NCI-H2227 treated with DMSO at 0.1 percent for 48 hours (cell line): ENCODE measurements at places on chromosomes 6 and 20.

GRCh38 chr6:100001915-100002388 is 7.9 kb upstream of the MCHR2 start:
- peak; percentile 35 for DNase-seq

GRCh38 chr6:100426744-100427338 is 37.9 kb downstream of the SIM1 start:
- no peak for DNase-seq

DNA sequence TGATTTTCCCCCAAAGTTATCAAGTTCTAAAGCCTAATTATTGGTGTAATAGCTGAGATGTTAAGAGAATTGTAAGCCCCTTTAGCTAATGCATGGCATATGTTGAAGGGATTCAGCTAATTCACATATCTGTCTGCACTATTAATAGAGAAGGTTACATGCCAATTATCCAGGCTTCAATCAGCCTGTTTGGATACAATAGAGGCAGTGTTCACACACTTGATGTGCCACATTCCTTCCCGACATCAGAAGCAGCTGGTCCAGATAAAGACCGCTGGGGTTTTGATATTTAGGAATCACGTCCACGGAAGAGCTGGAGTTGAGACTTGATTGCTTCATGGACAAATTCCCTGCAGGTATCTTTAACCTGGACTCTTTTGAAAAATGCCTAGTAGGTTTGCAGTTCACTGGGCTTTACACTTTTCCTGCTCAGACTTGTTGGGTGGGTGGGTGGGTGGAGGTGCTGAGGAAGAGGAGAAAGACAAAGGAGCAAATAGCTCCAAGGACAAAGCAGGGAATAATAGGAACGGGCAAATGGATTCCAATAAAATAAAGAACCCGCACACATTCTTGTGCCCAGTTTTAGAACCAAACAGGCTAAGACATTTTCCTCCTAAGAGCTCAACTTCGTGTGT is 142.6 kb upstream of the ZNF217 start:
- DNase-seq, result no peak

GRCh38 chr6:30743099-30744053 is 889 bp upstream of the FLOT1 start:
- DNase-seq, result no peak

DNA sequence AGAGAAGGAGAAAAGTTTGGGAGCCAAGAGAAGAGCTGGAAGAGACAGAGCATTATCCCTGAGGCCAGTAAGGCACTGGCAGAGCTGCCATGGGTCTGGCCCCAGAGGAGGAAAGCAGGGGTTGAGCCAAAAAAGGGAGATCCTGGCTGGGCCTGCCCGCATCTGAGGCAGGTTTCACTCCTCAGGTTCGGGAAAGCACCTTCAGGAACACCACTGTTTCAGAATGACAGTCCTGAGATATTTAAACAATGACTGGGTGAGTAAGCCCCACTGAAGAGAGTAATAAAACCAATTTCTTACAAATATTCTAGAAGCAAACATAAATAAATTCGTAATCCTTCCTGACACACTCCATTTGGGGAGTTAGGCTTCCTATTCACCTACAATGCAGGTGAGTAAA is 152.2 kb downstream of the BACH2 start:
- DNase-seq, result no peak

DNA sequence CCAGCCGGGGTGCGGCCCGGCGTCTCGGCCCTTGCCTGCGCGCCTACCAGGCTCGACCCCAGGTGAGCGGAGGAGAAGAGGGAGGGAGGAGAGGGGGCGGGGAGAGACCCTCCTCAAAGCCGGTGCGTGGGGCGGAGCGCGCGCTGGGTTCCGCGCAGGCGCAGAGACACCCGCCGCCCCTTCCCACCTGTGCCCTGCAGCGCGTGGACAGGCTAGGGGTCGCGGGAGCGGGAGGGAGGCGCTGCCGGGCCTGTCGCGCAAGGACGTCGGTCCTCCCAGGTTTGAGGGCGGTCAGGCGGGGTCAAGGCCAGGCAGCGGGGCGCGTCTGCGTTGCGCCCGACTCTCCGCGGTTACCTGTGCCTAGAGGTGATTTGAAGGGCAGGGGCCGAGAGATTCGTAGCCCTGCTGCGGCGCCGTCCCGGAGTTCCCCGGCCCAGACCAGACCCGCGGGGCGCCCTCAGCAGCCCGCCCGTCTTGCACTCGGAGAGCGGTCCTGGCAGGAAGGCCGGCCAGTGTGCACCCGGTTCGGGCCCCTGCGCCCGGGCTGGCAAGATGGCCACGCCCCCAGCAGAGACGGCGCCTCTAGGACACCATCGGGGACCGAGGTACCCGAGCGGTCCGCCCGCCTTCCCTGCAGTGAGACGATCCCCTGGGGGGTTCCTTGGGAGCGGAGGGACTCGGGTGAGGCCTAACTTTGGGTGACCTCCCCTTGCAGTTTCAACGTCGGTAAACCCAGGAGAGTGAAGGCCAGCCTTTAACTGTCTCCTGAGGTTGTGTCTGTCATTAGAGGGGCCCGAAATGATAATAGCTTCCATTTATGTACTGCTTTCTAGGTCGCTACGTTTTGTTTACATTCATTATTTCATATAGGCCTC is 546 bp downstream of the C6orf136 start:
- peak; percentile 91 for DNase-seq

- no peak for DNase-seq
Measured at GRCh38 chr6:45933855-45934254, 81.8 kb downstream of the CLIC5 start.

DNA sequence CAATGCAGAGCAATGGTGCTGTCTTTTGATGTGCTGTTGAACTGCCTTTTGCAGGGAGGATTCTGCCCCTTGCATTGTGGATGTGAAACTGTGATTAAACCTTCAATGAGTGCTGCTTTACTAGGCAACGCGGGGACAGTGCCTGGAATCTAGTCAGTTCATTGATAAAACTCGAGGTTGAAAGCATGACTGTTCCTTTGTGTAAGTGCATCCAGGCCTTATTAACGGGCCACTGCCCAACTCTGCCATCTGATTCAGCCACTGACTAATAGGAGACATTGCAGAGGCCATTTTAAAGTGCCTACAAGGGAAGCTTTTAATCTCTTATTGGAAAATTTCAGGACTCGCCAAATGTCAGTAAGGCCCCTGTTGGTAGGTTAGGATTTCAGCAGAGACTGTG is 49.3 kb downstream of the SLC35F1 start:
- no peak for DNase-seq

DNA sequence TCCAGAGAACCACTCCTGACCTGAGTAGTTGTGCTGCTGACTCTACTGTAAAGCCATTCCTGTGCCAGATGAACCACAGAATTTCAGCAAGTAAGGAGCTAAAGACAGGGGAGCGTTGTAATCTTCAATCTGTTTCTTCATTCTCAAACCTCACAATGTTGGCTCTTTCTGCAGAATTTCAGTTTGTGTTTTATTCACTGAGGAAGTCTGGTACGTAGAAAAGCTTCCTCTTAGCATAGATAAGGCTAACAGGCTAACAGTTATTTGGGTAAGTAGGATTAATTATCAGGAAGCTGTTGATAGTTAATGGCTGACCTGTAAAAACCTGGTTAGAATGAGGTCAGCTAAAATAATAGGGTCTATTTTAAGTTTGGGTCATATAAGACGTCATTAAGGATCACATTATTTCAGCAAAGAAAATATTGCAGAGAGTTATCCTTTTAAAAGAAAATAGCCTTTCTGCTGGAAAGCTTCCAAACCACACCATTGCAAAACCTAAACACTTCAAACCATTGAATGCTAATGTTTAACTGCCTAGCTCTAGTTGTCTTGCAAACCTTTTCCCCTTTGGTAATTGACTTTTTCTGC is 14.1 kb upstream of the TENT5A start:
- DNase-seq, result no peak

DNA sequence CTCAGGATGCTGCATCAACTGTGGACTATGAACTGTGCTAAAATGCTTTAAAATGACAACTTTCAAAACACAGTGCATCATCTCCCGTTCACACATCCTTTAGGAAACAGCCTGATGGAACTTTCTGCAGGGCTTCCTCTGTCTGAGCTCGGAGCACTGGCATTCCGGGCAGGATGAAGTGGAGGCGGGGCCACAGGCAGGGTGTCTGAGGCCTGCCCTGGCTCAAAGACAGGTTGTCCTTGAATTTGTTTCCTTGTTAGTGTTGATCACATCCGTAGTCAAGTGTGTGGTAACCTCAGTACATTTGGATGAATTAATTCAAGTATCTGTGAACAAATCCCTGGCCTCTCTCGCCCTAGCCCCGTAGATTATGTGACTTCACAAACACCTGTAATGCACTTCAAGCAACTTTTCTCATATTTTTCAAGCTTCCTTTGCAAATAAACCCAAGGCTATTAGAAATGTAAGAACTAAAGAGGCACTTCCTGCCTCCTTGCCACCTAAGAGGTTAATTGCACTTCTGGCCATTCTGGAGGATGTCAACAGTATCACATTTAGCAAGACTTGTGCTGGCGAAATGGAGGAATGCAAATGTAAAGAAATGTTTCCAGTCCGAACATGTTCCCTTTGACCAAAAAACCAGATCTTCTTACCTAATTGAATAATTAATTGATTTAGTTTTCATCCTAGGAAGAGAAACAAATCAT is 3.1 kb downstream of the CD93 start:
- DNase-seq, result no peak

DNA sequence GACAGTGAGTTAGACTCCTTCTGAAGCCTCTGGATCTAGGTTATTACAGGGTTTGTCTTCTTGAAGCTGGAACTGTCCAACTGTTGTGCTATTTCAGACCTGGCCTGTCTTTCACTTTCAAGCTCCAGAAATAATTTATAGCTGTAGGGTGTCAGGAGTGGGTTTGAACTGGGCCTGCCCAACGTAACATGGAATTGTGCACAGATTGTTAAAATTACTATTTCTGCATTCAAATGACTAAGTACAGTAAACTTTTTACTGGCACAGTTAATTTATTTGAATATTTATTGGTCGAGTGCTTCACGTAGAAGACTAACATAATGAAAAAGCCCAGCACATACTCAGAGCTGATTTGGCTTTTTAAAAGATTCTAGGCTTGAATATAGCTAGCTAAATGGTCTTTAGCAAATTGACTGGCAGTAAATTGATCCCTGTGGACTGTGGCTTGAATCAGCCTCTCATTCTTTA is 74.3 kb downstream of the ARID1B start:
- no peak for DNase-seq

- no peak for DNase-seq
Measured at GRCh38 chr20:4088766-4089165, 73.4 kb upstream of the RNF24 start.

DNA sequence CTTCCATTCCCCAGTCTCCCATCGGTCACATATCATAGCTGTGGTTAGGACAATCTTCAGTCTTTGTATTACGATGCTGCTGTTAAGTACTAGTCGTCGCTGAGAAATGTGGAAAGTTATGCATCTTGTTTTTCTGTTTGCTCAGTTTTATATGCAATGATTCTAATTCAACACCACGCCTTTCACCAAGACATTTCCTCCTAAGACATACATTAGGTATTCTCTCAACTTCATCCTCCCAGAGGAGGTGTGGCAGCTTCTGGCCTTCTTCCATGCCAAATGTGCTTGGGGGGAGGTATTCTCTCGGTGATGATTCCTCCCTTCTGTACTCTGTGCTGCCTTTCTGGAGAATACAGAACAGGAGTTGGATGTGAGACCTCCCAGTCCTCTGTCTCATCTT is 66.1 kb downstream of the B4GALT5 start:
- no peak for DNase-seq

GRCh38 chr20:36754656-36755222 is 8.8 kb upstream of the NDRG3 start:
- DNase-seq, result peak; percentile 47

GRCh38 chr20:63501818-63502670 is 3.2 kb upstream of the EEF1A2 start:
- peak; percentile 49 for DNase-seq

DNA sequence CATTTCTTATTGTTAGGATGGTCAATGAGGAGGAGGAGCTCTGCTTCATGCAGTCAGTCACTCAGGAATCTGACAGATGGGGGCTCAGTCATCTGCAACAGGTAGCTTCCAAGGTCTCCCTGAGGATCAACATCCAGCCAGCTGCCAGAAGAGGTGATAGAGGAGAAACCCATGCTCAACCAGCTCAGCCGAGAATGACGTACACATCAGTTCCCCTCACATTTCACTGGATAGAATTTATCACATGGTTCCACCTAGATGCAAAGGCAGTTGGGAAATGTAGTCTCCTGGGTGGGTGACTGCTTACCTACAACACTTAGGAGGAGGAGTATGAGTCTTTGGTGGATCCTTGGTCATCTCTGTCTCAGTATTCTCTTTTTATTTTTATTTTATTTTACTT is 144.5 kb downstream of the CEBPB start:
- DNase-seq, result peak; percentile 39

- DNase-seq, result no peak
Measured at GRCh38 chr6:148304976-148305375, 37.7 kb upstream of the SASH1 start.

DNA sequence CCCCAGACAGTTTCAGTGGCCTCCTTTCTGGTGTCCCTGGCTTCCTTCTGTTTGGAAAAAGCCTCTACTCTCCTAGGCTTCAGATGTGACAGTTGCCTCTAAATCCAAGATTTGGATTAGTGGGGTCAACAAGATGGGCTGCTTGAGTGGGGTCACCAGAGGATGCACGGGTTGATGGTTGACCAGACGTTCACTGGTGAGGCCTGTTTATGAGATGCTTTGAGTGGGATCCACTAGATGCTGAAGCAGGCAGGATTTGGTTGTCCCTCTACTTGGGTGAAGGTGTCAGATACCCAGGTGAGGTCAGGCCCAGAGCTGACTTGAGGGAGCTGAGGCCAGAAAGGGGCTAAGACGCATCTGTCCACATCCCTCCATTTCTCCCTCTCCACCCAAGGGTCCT is 8.1 kb upstream of the DLGAP4 start:
- DNase-seq, result no peak

DNA sequence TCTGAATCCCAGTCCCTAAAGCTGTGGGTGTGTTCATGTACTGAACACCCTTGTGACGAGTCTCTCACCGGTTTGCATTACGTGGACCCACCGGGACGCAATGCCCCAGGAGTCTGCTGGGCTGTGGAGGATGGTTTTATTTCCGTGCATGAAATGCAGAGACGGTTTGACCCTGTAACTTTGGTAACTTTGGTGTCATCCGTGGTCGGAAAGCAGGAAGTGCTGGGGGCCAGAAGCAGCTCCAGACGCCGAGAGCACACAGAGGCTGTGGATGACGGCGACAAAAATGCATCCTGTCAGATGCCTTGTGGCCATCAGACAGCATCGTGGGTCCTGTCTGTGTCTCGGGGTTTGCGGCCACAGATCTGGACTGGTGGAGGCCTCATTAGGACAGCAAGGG is 7.2 kb downstream of the BHLHE23 start:
- DNase-seq, result no peak

- no peak for DNase-seq
Measured at GRCh38 chr6:113539623-113540022, 317.5 kb upstream of the MARCKS start.

DNA sequence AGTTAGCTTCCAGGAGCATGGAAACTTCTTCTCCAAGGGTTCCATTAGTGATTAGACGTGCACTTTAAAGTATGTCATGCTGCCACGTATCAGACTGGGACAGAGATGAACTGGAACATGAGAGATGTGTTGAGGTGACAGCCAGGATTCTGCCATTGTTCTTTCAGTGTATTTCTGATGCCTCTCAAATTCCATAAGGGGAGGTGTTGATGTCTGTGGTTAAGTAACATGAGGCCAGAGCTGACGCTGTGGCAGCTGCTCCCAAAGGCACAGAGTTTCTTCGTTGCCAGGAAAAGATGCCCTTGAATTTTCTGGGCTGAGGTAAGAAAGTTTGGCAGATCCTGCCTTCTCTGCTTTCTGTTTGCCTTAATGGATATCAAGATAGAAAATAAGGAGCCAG is 63.5 kb downstream of the TRMT6 start:
- DNase-seq, result no peak
